ENCODE measurements at places on chromosomes 4 and X.

- no peak for DNase-seq
Measured at GRCh38 chr4:112910109-112910736, 139.2 kb upstream of the ANK2 start.

- DNase-seq = no peak
Measured at GRCh38 chr4:182140547-182140946, 102.7 kb upstream of the TENM3 start.

- no peak for DNase-seq
Measured at GRCh38 chr4:55032788-55033187, 92.6 kb downstream of the KDR start.

GRCh38 chrX:44144177-44144945 lies 171.2 kb upstream of the NDP start:
- no peak for DNase-seq

- DNase-seq = no peak
Measured at GRCh38 chr4:164731827-164732474, 22.0 kb upstream of the SMIM31 start.

GRCh38 chr4:177595386-177595785 lies 153.1 kb upstream of the AGA start:
- no peak for DNase-seq

DNA sequence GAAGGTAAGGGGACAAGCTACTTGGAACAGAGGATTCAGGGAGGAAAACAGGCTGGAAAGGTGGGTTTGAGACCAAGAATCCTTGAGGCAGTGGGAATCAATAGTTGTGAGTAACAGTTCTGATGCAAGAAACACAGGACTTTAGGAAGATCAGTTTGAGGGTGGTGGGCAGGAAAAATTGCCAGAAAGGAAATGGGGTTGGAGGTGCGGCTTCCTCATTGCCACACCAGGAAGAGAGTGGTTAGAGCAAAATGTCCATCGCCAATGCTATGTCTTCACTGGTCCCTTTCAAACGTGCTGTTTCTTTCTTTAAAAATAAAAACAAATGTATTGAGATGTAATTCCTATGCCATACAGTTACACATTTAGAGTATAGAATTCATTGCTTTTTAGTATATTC lies 57.1 kb upstream of the NOCT start:
- no peak for DNase-seq

GRCh38 chr4:150402871-150403272 lies 179.1 kb upstream of the MAB21L2 start:
- peak; percentile 19 for DNase-seq

- peak; percentile 21 for DNase-seq
Measured at GRCh38 chrX:85851418-85851817, 195.9 kb downstream of the CHM start.

DNA sequence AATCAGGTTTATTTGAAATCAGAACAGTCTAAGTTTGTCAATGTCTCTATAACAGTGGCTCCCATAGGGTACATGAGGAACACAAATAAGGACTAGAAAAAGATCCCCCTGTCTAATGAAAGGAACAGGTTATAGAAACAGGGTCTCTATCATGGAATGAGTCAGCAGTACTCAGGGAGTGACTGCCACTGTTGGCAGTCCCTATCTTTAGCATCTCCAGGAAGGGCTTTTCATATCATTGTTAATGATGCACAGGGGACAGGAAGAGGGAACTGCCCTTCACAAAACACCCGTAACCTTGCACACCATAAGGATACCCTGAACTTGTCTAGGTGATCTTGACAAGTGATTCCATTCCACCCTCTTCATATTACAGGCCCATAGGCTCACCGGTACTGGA lies 38.5 kb upstream of the SMIM10L2A start:
- DNase-seq = no peak

DNA sequence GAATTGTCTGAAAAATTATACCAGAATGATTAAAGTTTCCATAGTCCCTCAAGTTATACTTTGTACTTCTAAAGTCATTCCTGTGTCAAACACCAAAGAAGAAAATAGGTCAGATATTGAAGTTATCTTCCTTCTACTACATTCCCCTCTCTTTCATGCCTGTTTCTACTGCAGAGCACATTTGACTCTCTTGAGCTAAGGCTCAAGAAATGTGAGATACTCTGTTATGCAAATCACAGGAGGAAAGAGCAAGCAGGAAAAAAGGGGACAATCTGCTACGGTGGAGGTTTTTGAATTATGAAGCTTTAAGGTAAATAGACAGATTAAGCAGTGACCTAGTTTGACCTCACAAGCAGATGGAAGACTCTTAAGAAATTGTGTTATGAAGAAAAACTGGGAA lies 198.9 kb upstream of the LDB2 start:
- no peak for DNase-seq

- no peak for DNase-seq
Measured at GRCh38 chrX:37590047-37590446, 18.6 kb downstream of the LANCL3 start.

GRCh38 chrX:136214551-136214950 lies 36.6 kb downstream of the MAP7D3 start:
- no peak for DNase-seq

DNA sequence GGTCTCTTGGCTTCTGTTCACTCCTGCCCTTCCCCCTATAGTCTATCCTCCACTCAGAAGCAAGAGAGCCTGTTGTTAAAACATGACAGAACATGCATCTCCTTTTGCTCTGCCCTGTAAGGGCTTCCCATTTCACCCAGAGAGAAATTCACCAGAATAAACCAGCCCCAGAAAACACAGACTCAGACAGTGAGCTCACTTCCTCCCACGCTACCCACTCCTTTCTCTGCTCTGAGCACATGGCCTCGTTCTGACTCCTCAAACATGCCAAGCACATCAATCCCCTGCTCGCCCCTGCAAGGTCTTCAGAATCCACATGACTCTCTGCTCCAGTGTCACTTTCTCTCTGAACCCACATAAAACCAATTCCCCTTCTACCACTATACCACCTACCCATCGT lies 50.4 kb downstream of the MID1 start:
- DNase-seq = no peak

- no peak for DNase-seq
Measured at GRCh38 chrX:155819525-155819924, 61.6 kb upstream of the VAMP7 start.

DNA sequence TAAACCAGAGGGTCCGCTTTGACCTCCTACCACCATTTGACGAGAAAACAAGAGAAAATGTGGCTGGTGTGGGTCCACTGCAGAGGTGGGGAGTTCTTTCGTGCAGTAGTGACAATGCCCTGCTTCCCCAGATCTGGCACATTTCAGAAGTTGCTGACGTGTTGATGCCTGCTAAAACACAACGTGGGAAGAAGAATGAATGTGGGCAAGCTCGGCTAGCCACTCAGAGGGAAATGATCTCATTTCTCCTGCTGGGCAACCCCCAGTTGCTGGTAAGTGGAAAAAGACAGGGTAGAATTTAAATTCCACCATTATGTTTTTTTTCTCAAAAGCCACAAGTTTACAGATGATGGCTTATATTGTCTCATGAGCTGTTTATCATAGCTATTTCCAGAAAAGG lies 77.9 kb downstream of the LUZP4 start:
- DNase-seq = no peak

GRCh38 chr4:38176165-38176564 lies 216.0 kb downstream of the PTTG2 start:
- no peak for DNase-seq

GRCh38 chr4:153490985-153491483 lies 24.9 kb downstream of the TMEM131L start:
- no peak for DNase-seq

- no peak for DNase-seq
Measured at GRCh38 chr4:32226204-32226603, 1506.0 kb downstream of the PCDH7 start.

GRCh38 chr4:13331827-13332226 lies 152.3 kb downstream of the RAB28 start:
- no peak for DNase-seq

DNA sequence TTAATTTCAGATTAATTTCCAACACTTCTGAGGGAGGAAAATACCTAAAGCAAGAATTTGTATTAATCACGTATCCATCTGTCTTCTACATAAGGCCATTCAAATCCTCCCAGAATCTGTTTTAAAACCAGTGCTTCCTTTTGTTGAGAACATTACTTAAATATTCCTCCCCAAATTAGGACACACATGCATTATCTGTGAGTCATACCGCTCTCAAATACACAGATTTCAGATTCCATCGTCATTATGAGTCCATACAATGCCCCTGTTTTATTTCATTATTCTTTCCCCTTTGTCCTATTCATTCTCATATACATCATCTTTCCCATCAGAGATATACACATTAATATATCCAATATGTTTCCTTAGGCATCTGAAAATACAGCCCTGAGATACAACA lies 57.3 kb upstream of the PRSS12 start:
- no peak for DNase-seq

- no peak for DNase-seq
Measured at GRCh38 chr4:48902266-48902665, 4.3 kb downstream of the OCIAD2 start.

DNA sequence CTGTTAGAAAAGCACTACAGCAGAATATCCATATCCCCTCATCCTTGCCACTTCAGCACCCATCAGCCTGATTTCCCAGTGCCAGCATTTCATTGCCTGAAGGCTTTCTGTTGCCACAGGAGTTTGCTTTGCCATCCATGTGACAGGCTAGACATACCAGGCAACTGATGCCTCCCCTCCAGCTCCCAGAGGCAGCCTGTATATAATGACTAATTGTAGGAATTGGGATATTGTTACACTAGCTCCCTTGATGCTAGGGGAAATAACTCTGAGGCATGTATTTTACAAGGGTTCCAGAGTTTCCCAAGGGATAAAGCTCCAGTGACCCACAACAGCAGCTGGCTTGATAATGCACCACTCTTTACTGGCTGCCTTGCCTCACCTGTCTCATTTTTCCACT lies 608.0 kb upstream of the FTHL17 start:
- no peak for DNase-seq

- no peak for DNase-seq
Measured at GRCh38 chrX:64176876-64177275, 28.6 kb downstream of the AMER1 start.

DNA sequence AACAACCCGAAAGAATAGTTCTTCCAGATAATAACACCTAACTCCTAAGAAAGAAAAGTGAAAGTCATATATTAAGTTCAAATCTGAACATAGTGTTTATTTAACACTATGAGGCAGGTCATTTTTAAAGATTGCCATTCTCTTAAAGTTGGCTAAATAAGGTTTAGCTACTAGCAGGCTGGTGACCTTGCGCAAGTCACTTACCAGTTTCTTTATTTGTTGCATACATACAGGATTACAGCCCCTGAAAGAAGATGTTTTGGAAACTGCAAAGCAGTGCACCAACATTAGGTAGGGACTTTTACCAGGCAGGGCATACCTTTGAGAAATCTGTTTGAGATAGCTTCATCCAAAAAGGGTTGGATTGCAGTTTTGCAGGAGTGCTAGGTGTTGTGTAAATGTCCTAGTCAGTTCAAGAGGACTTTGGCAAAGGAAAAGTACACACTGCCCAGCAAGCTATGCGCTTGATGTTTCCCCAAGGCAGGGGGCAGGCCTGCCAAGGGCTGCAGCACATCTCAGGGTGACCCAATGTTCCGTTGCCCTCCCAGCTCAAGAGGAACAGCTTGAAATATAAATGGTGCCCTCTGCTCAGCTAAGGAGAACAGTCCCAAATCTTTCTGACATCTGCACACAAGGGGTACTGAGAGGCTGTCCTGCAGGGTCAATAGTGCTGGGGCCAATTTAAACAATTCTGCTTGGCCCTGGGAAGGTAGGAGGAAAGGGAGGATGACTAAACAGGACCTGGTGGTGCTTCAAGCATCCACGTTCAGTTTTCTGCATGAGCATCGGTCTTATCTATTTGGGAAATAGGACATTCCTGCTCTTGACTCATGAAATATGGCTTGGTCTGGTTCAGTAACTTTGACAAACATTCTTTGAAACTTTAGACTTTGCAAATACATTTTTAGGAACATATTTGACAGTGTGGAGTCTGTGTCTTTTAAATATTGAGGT lies 130.8 kb downstream of the COL4A6 start:
- DNase-seq = no peak

DNA sequence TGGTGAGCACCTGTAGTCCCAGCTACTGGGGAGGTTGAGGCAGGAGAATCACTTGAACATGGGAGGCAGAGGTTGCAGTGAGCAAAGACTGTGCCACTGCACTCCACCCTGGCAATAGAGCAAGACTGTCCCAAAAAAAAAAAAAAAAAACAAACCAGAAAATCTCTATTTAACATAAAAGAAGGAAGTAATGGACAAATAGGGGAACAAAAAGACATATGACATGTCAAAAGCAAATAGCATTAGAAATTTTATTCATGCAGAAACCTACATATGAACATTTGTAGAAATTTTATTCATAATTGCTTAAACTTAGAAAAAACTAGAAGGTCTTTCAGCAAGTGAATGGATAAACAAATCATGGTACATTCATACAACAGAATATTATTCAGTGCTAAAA lies 97.1 kb upstream of the SH3RF1 start:
- no peak for DNase-seq

DNA sequence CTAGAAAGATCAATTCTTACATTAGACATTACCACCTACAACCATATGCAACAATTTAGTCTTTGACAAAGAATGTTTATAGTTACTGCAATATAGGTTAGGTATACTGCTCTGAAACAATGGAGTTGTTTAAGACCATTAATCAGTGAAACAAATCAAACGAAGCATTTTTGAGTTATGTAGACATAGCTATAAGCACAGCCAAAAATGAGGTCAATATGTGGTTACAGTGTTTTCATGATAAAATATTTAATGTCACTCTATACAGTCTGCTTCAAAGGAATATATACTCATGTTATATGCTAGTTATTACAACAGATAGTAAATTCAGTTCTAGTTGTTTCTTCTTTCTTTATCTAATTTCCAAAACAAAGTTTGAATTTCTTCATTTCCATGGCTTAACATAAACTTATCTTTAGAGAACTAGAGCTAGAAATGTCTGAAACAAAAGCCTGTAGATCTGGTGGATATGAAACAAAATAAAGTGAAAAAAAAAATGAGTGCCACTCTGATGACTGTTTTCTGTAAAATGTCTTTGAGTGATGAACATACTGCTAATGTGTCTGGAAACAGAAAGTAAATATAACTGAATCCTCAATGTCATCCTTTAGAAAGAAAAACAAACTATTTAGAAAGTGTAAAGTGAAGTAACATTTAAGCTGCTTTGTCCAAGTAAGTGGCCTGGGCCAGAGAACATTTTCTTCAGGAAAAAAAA lies 809.0 kb downstream of the FAT4 start:
- no peak for DNase-seq

DNA sequence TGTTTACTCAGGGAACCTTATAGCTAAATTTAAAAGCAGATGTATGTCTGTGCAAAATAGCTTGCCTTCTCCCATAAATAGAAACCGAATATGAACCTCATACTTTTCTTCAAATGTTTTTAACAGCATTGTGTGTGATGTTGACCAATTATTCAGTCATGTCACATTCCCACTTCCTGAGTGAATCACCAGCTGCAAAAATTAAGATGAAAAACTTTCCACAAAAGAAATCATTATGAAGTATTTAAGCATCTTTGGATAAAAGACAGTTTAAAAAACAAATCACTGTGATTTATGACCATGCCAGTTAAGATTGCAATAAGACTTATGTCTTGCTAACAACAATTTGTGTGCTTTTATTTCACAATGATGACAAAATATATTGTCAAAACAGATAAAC lies 220.1 kb downstream of the PDGFC start:
- no peak for DNase-seq

- DNase-seq = no peak
Measured at GRCh38 chr4:23337292-23337691, 552.6 kb downstream of the PPARGC1A start.

GRCh38 chr4:60033826-60034225 lies 1166.3 kb upstream of the ADGRL3 start:
- DNase-seq = no peak

Data from mucosa of gallbladder (tissue), 1 donor.